ENCODE measurements at places on chromosomes 2 and 18. TPM values are rescaled to one million over a fixed set of nuclear protein-coding genes. Genes with fewer than 3 reads are reported as not detected.

The SCYGR4 gene
- not detected for total RNA-seq

The CD207 gene
- not detected for total RNA-seq

The RFX8 gene
- total RNA-seq = not detected

The ROCK2 gene
- total RNA-seq = 39.7 TPM

The LINC00305 gene
- total RNA-seq = not detected

The TUBB8B gene
- 0.33 TPM for total RNA-seq

The MROH2A gene
- total RNA-seq = 20.4 TPM

DNA sequence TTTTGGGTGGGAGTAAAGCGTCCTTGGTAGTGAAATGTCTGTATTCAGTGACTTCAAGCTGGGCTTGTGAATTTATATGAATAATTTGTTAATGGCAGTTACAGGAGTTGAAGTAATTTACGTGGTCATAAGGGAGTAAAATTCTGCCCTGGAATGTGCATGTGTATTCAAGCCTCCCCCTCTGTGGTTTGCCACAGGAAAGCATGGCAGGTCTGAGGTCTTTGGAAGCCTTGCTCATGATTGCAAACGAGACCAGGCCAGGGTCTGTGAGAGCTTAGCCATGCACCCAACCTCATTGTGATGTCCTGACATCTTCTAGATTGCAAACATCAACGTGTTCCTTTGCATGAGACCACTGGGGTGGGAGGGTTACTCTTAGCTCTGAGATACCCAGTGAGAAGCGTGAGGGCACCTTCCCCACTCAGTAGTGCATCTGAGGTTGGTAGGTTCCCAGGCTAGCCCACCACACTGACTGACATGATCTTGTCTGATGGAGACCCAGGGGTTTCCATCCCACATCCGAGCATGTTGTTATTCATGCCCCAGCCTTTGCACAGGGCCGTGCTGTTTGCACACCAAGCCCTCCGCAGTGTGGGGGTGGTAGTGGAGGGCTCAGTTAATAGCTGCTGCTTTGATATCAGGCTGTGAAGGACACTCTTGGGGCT lies 216.5 kb downstream of the KLHL29 start:
- DNase-seq = no peak
- no peak overlapping the region for H3K27ac ChIP-seq
- H3K4me3 ChIP-seq = no peak overlapping the region
- H3K4me1 ChIP-seq = no peaks in the 10 kb centered on the region
- H3K27me3 ChIP-seq = no peaks in the 10 kb centered on the region
- H3K36me3 ChIP-seq = no peaks in the 10 kb centered on the region

DNA sequence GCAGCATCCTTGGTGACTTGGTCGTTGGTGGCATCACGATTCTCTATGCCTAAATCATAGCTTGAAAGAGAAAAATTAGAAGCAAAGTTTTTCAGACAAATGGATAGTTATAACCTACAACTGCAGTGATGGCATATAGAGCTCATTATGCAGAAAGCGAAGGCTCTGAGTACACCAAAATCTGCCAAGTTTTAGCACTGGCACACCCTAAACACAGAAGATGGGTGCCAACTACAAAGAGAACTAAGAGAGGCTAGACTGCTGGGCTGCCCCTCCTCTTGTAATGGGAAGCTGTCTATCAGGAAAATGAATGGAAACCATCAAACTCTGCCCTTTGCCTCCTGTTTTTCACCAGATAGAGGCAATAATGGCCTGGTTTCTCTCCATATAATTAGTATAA lies 6.3 kb downstream of the IDH1 start:
- H3K36me3 ChIP-seq = peaks cover 8% of the 10 kb centered on the region
- H3K4me3 ChIP-seq = no peak overlapping the region
- H3K4me1 ChIP-seq = peaks cover 12% of the 10 kb centered on the region
- no peak for DNase-seq
- no peaks in the 10 kb centered on the region for H3K27me3 ChIP-seq
- no peak overlapping the region for H3K27ac ChIP-seq

DNA sequence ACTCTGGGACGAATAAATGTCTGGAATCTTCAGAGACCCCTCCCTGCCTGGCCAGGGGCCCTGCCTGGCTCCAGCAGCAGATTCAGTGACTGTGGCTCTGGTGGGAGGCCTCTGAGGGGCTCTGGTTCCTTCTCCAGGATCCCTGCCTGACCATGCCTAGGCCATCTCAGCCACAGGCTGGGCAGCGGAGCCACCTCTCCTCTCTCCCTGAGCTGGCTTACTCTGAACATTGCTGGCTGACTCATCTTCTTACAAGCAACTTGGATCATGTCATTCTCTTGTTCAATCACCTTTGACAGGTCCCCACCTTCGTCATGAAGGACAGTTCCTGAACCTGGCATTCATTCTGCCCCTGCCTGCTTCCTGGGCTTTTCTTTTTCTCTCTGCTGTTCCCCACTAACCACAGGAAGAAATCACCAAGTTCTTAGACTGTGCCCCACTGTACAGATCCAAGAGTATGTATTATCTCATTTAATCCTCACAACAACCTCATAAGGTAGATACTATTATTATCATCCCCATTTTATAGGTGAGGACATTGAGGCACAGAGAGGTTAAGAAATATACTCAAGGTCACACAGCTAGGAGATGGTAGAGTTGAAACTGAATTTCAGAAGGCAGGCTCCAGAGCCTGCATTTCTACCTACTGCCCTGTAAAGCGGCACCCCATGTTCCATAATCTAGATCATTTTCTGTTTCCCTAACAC lies 155.5 kb upstream of the SMAD2 start:
- H3K4me1 ChIP-seq = no peaks in the 10 kb centered on the region
- H3K36me3 ChIP-seq = no peaks in the 10 kb centered on the region
- no peak for DNase-seq
- no peak overlapping the region for H3K4me3 ChIP-seq
- H3K27me3 ChIP-seq = no peaks in the 10 kb centered on the region
- no peak overlapping the region for H3K27ac ChIP-seq

- no peaks in the 10 kb centered on the region for H3K4me1 ChIP-seq
- no peak overlapping the region for H3K4me3 ChIP-seq
- H3K27ac ChIP-seq = no peak overlapping the region
- H3K36me3 ChIP-seq = peaks cover 4% of the 10 kb centered on the region
Measured at GRCh38 chr2:171800639-171801038, 93.4 kb downstream of the SLC25A12 start.

DNA sequence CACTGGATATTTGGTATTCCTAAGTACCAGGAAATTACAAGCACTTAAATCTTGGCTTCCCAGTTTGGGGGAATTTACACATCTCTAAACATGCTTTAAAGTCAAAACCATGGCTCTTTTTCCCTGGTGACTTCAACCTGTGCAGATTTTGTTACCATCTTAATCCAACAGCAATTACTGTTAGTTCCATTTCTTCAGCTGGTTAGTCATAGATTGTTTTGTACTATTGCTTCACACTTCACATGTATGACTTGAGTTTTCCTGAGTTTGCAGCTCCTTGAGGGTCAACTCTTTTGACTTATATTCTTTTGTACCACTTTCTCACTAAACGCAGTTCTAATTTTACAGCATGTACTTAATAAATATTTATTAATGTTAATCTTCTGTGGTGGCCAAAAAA lies 203.4 kb upstream of the RND3 start:
- H3K36me3 ChIP-seq = no peaks in the 10 kb centered on the region
- DNase-seq = no peak
- no peaks in the 10 kb centered on the region for H3K4me1 ChIP-seq
- H3K4me3 ChIP-seq = no peak overlapping the region
- H3K27ac ChIP-seq = no peak overlapping the region

DNA sequence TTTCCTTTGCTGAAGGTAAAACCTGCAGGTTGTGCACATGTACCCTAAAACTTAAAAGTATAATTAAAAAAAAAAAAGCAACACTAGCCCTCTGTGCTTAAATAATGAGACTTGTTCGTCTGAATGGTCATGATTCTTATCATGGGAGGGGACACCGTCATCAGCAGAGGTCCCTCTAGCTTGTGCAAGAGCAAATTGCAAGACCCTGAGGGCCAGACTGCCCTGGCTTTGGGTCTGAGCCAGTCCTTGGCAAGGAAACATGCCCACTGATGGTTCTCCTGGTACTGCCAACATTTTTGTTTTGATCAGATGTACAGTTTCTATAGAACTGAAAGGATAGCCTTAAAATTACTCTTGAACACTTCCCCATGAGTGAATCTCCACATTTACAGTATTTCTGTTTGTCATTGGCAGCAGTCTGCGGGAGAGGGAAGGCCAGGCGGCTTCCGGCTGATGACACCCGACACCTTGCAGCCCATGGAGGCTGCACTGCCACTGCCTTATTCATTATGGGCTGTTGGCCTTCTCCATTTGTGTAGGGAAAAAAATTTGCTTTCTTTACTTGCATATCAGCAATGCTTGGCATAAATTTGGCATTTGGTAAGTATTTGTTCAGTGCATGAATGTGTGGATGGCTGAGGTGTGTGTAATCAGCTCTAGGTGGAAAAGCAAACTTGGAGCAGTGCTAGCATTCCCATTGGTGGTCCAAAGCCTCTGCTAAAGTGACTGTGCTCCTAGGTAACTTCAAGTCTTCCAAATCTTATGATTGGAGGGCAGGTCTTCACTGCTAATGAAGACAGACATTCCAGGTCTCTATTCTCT lies 161.6 kb upstream of the ALKAL2 start:
- no peak overlapping the region for H3K4me3 ChIP-seq
- no peaks in the 10 kb centered on the region for H3K36me3 ChIP-seq
- DNase-seq = no peak
- H3K27ac ChIP-seq = no peak overlapping the region
- H3K4me1 ChIP-seq = no peaks in the 10 kb centered on the region

GRCh38 chr2:120758181-120759144 lies 22.8 kb downstream of the GLI2 start:
- no peaks in the 10 kb centered on the region for H3K27me3 ChIP-seq
- H3K36me3 ChIP-seq = no peaks in the 10 kb centered on the region

DNA sequence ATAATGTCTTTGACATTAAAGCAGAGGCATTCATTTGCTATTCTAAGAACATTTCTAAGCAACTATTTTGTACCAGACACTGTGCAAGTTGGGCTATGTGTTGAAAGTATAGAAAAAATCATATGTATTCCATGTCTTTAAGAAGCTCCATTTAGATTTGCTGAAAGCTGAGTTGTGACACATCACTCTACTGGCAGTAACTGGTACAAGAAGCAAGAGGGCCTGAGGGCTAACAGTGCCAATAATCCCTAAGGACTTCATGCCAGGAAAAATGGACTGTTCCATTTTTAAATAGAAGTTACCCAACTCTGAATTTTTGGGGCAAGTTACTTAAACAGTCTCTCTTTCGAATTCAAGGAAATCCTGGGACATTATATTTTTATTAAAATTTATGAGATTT lies 178.7 kb downstream of the SRBD1 start:
- no peak overlapping the region for H3K4me3 ChIP-seq
- no peak overlapping the region for H3K27ac ChIP-seq
- H3K36me3 ChIP-seq = no peaks in the 10 kb centered on the region

- no peak overlapping the region for H3K4me3 ChIP-seq
- H3K27ac ChIP-seq = no peak overlapping the region
- no peaks in the 10 kb centered on the region for H3K36me3 ChIP-seq
- no peaks in the 10 kb centered on the region for H3K4me1 ChIP-seq
- no peak for DNase-seq
- no peaks in the 10 kb centered on the region for H3K27me3 ChIP-seq
Measured at GRCh38 chr2:193141-193671, 70.6 kb downstream of the SH3YL1 start.

GRCh38 chr2:207473049-207473930 lies 56.5 kb upstream of the CREB1 start:
- no peaks in the 10 kb centered on the region for H3K4me1 ChIP-seq
- no peak overlapping the region for H3K27ac ChIP-seq
- H3K4me3 ChIP-seq = no peak overlapping the region
- no peaks in the 10 kb centered on the region for H3K27me3 ChIP-seq

- H3K27me3 ChIP-seq = no peaks in the 10 kb centered on the region
- H3K4me3 ChIP-seq = no peak overlapping the region
- H3K27ac ChIP-seq = no peak overlapping the region
Measured at GRCh38 chr18:63909870-63910269, 2.1 kb downstream of the SERPINB10 start.

DNA sequence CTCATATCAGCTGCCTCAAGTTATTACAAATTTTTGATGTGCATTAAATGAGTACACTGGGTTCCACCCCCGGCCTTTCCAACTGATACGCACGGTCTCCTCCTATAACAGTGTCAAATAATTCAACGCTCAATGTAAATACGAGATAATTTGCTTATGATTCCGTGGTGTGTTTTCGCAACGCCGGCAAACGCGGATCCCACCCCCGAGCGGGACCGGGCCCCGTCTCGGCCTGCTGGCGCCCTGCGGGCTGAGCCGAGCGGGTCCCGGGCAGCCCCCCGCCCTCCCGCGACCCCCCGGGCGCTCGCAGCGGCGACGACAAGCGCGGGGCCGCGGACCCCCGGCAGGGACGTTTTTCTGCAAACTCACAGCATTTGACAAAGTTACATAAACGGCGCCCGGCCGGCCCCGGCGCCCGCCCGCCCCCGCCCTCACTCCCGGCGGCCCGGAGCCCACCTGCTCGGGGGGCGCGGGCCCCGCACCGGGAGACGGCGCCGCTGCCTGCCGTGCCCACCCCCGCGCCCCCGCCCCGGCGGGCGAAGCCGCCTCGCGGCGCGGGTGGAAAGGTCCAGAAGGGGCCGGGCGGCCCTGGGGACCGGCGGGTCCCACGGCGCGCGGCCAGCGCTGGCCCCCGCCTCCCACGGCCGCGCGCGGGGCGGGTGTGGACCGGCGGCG lies 762 bp downstream of the HDAC4 start:
- no peaks in the 10 kb centered on the region for H3K36me3 ChIP-seq
- peak overlapping the region; percentile 66 for H3K4me3 ChIP-seq
- no peaks in the 10 kb centered on the region for H3K27me3 ChIP-seq

GRCh38 chr2:159735648-159736047 lies 23.3 kb downstream of the MARCHF7 start:
- no peaks in the 10 kb centered on the region for H3K27me3 ChIP-seq
- H3K27ac ChIP-seq = no peak overlapping the region
- H3K4me1 ChIP-seq = no peaks in the 10 kb centered on the region

DNA sequence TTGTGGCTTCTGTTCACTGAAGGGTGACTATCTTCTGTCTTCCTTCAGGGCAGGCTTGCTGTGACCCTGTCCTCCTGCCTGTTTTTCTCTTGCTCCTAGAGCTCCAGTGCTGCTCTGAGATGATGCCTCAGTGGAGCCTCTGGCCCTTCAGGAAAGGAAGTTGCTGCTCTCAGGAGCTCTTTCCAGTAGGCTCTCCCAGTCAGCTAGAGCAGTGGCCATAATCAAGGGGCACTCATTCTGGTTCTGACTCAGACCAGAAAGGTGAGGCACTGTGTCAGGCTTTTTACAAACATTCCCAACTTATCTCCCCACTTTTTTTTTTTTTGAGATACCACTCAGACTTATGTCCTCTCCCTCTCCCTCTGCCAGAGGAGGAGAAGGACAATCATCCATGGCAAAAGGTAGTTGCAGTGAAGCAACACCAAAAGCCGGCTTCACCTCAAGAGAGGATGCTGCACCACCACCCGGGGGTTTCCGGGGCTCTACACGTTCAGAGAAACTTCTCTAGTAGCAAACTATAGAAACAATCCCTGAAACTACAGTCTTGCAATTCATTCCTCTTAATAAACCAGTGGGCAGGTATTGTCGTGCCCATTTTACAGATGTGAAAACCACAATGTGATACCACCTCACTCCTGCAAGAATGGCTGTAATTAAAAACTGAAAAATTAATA lies 115.4 kb downstream of the ACTR3 start:
- H3K27ac ChIP-seq = no peak overlapping the region
- no peaks in the 10 kb centered on the region for H3K4me1 ChIP-seq
- H3K27me3 ChIP-seq = no peaks in the 10 kb centered on the region
- no peak overlapping the region for H3K4me3 ChIP-seq
- DNase-seq = no peak

All from thyroid gland (tissue), 4 donors.